ENCODE measurements at places on chromosomes 12 and 14. TPM values are rescaled to one million over a fixed set of nuclear protein-coding genes. Genes with fewer than 3 reads are reported as not detected.

The OR4E2 gene
- total RNA-seq = not detected

The CACNA1C gene
- 0.74 TPM for total RNA-seq

The ARHGEF25 gene
- total RNA-seq = 15.6 TPM

The SYNDIG1L gene
- total RNA-seq = not detected

The RPS6KL1 gene
- 0.89 TPM for total RNA-seq

The RAPGEF3 gene
- 0.74 TPM for total RNA-seq

The TAS2R30 gene
- not detected for total RNA-seq

The FAM222A gene
- total RNA-seq = 0.15 TPM

The FANCM gene
- 6.6 TPM for total RNA-seq

The ARHGAP9 gene
- total RNA-seq = not detected

The RBP5 gene
- total RNA-seq = not detected

The KRT78 gene
- not detected for total RNA-seq

The LYZ gene
- total RNA-seq = not detected

The TSPAN8 gene
- not detected for total RNA-seq

The GRIP1 gene
- total RNA-seq = not detected

The KRT6C gene
- not detected for total RNA-seq

The PPP2R5E gene
- 9.8 TPM for total RNA-seq

The DTD2 gene
- total RNA-seq = 31.2 TPM

The CHMP4A gene
- 32.4 TPM for total RNA-seq

The KRT6A gene
- total RNA-seq = 0.30 TPM

The SERPINA9 gene
- not detected for total RNA-seq

The PMEL gene
- total RNA-seq = 0.89 TPM

The SDSL gene
- 5.9 TPM for total RNA-seq

The USP44 gene
- 0.50 TPM for total RNA-seq

The PTPRB gene
- total RNA-seq = under 0.01 TPM

The NOVA1 gene
- total RNA-seq = 1.7 TPM

The SIX4 gene
- 23.5 TPM for total RNA-seq

The CMKLR1 gene
- under 0.01 TPM for total RNA-seq

The ACSM4 gene
- total RNA-seq = not detected

The IAPP gene
- not detected for total RNA-seq

The CAPS2 gene
- total RNA-seq = 0.50 TPM

The BCDIN3D gene
- total RNA-seq = 1.7 TPM

The ATP5F1B gene
- total RNA-seq = 585 TPM

The HPD gene
- 0.84 TPM for total RNA-seq

The AQP5 gene
- total RNA-seq = not detected

The MIP gene
- not detected for total RNA-seq

The ANKS1B gene
- total RNA-seq = not detected

The KRT5 gene
- total RNA-seq = 0.17 TPM

The SMCO2 gene
- not detected for total RNA-seq

The ALDH2 gene
- total RNA-seq = 32.6 TPM

The B3GNT4 gene
- 0.59 TPM for total RNA-seq

The DAO gene
- total RNA-seq = not detected

The LMNTD1 gene
- total RNA-seq = 0.30 TPM

The AKAP3 gene
- 0.67 TPM for total RNA-seq

The DTX3 gene
- 22.1 TPM for total RNA-seq

The MLEC gene
- 64.1 TPM for total RNA-seq

The GLT8D2 gene
- 25.9 TPM for total RNA-seq

The OR6C2 gene
- total RNA-seq = not detected

The ANO4 gene
- 2.0 TPM for total RNA-seq

The RNASE3 gene
- total RNA-seq = not detected

The PZP gene
- total RNA-seq = not detected
